ENCODE measurements at places on chromosomes 2 and 18.

GRCh38 chr18:77650799-77651385 lies 401.2 kb downstream of the GALR1 start:
- no peak for DNase-seq

DNA sequence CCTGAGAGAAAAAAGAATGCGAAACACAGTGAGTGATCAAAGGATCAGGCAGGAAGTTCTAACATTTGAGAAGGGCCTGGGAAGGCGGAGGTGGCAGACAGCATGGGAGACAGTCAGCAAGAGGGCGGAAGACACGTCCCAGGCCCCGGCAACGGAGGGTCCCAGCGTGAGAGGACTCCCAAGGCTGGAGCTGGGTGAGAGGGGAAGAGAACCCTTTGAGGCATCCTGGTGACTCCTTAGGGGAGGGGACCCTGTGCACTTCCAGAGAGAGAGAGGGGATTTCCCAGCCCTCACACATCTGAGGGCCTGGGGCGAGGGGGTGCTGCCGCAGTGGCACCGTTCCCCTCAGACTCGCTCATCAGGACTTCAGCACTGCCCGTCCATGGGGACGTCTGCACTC lies 133.4 kb downstream of the RTP5 start:
- DNase-seq = no peak

GRCh38 chr2:129721236-129721635 lies 258.2 kb upstream of the RAB6C start:
- DNase-seq = no peak

DNA sequence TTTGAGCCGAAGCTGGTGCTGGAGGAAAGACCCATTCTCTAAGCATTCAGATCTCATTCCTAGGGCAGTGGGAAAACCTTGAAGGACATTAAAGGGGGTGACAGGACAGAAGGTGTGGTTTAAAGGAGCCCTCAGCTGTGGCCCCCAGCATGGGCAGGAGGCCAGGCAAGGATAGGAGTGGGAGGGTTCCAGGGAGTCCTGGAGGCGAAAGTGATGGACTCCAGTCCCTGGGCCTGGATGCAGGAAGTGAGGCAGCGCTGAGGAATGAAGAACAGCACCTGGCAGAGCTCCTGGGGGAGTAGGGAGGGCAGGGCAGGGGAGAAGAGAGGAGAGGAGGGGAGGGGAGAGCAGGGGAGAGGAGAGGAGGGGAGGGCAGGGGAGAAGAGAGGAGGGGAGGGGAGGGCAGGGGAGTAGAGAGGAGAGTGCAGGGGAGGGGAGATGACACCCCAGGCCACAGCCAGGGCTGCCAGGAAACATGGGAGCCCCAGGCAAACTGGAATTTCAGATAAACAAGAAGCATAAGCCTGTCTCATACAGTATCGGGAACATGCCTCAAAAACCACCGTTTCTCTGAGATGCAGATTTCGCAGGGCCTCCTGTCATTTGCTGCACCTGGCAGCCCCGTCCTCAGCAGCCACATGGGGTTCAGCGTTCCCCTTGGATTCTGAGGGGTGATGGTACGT lies 5.7 kb downstream of the RAMP1 start:
- DNase-seq = no peak

- DNase-seq = peak; percentile 23
Observed at GRCh38 chr18:59070181-59070912, 69.3 kb upstream of the SEC11C start.

DNA sequence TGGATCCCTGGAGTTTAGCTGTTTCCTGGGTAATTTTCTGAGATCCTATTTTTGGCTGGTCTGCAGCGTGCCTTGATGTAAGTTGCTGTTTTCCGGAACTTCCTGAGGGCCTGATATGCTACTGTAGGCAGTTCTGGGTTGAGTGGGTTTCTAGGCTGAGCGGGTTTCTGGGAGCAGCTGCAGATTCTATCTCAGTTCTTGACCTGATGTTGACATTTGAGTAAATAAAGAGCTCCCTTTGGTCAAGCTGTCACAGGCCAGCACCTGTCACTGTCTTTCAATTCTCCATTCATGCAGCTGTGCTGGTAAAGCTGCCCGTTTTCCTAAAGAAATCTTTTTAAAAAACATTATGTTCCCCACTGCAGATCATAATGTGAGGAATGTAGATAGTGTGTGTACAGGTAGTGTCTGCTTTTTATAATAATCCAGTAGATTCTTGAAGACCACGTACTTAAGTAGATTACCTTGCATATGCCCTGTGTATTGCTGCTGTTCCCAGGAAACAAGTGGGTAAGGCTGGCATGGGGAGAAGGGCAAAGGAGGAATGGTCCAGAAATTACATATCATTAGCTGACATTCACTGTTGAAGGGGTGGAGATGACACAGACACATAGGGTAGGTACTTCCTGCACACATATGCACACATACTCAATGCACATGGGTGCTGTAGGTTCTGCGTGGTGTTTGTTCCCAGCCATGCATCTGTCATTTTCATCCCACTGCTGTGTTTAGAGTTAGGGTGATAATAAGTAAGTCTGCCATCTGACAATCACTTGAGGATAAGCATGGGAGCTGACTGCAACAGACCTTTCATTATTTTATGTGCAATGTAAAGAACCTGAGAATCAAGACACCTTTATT lies 25.9 kb downstream of the CD28 start:
- DNase-seq = no peak

- DNase-seq = no peak
Observed at GRCh38 chr2:109455731-109456691, 157.8 kb downstream of the SEPTIN10 start.

DNA sequence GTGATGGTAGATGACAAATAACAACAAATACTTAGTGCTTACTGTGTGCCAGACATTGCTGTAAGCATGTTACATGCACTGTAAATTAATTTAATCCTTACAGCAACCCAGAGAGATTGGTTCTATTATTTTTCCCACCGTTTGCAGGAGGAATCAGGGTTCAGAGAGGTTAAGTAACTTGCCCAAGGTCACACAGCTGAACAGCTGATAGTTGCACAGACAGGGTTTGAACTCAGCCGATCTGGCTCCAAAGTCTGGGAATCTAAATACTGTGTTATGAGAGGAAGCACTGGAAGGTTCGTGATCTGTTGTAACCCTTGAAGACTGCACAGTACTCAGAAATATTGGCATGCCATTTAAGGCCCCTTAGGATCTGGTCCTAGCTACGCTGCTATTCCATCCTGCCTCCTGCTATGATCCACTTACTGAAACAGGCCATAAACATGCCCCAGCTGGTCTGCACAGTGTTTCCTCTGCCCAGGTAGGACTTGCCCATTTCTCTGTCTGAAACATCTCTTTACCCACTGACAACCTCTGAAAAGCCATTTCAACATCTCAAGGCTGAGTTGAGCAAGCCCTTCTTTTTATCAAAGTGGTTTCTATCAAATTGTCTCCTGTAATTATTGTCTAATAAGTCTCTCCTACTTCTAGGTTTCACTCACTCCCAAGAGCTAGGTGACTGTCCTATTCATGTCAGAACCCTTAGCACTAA lies 40.4 kb upstream of the MRPL33 start:
- no peak for DNase-seq

- no peak for DNase-seq
Observed at GRCh38 chr2:158305501-158305900, 151.1 kb downstream of the CCDC148 start.

- no peak for DNase-seq
Observed at GRCh38 chr2:95836151-95836550, 155.5 kb downstream of the ANKRD36C start.

- DNase-seq = peak; percentile 7
Observed at GRCh38 chr18:50013363-50014138, 181.4 kb downstream of the MYO5B start.

DNA sequence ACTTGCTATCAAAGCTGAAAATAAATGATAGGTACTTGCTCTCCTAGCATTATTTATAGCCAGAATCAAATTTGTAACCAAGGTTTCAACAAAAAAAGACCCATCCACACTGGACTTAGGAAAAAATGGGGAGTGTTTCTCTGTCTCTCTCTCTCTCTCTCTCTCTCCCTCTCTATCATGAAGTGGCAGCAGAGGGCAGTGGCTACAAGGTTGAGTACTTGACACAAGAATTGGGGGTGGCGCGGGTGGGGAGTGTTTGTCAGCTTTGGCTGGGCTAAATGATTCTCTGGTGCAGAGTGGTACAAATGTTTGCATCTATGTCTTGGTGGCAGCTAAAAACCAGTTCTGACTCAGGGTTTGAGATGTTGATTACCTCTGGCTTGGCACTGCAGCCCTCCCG lies 85.0 kb downstream of the RBM43 start:
- DNase-seq = no peak

GRCh38 chr2:2613279-2614199 lies 282.5 kb upstream of the MYT1L start:
- DNase-seq = no peak

- DNase-seq = no peak
Observed at GRCh38 chr2:2662037-2662846, 331.2 kb upstream of the MYT1L start.

DNA sequence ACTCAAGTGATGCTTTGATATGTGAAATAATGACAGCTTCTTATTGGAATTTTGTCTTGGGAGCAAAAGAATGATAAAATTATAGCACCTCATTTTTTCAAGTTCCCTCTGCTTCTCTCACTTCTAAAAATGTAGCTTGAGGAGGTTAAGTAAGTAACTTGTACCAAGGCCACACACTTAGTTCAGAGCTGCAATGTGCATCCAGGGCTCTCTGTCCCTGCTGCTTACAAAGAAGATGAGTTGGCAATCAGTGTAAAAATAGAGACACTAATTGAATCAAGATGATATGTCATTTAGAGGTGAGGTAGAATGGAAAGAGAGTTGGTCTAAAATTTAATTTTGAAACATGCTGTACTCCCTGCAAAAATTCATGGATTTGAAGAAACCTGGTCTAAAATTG lies 312.0 kb upstream of the TNP1 start:
- DNase-seq = no peak

Data from amniotic stem cell (primary cell).